ENCODE measurements at places on chromosomes 7 and 10. TPM values are rescaled to one million over a fixed set of nuclear protein-coding genes. Genes with fewer than 3 reads are reported as not detected.
A peak's percentile ranks its signal among the peaks of the same experiment; 100 is the strongest.

LEP gene
- total RNA-seq = 2.8 TPM

GRB10 gene
- total RNA-seq = 64.1 TPM

TMEM270 gene
- not detected for total RNA-seq

CLEC2L gene
- total RNA-seq = not detected

CYP2C9 gene
- total RNA-seq = not detected

LLCFC1 gene
- not detected for total RNA-seq

CYP26C1 gene
- total RNA-seq = under 0.01 TPM

MUC3A gene
- not detected for total RNA-seq

EPO gene
- total RNA-seq = not detected

DNA sequence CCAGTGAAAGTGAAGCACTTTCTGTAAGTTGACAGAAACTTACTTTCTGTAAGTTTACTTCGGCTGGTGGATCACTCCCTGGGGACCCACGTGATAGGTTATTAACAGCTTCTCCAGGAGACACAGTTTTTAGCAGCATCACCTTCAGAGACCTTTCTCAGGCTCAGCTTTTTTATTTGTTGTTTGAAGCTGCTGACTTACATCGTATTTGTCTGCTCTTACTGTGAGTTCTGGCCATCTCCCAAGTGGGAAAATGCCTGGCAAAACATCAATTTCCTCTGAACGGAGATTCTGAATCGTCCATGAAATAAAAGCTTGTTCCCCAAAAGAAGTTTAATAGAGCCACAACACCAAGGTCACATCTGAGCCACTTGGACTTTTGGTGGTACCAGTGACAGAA, 178.7 kb upstream of the PODXL start:
- no peaks in the 10 kb centered on the region for H3K4me1 ChIP-seq
- no peak overlapping the region for H3K27ac ChIP-seq
- DNase-seq = no peak
- no peaks in the 10 kb centered on the region for H3K27me3 ChIP-seq
- no peak overlapping the region for H3K4me3 ChIP-seq

DNA sequence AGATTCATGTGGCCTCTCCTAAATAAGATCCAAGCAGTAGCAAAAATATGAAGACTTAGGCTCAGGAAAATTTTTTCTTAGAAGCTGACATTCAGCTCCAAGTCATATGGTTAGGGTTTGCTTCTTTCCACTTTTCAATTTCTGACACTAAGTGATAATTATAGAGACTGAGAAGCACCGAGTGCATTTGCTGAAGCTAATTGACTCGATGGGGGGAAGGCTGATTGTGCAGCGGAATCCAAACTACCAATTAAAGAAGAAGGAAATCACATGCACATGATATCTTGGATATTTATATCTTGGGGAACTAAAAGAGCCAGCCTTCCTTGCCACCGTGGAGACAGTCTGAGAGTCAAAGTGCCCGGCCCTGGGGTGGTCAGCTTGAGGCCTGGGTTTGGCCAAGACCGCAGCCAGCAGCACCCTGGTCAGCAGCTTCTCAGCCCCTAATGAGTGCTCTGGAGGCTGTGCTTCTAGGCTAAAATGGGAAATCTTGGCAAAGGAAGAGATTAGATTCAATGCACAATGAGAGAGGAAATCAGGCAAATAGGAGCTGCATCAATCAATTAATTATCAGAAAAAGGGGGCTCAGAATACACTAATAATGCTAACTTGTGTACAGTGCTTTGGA, 589.3 kb downstream of the NRG3 start:
- no peak for DNase-seq
- no peak overlapping the region for H3K27ac ChIP-seq
- H3K27me3 ChIP-seq = no peaks in the 10 kb centered on the region
- no peak overlapping the region for H3K4me3 ChIP-seq

- no peaks in the 10 kb centered on the region for H3K27me3 ChIP-seq
- no peak overlapping the region for H3K4me3 ChIP-seq
- no peaks in the 10 kb centered on the region for H3K36me3 ChIP-seq
- no peaks in the 10 kb centered on the region for H3K4me1 ChIP-seq
Observed at GRCh38 chr7:70193514-70193913, 595.2 kb downstream of the AUTS2 start.

- no peaks in the 10 kb centered on the region for H3K4me1 ChIP-seq
- peaks cover 8% of the 10 kb centered on the region for H3K36me3 ChIP-seq
- no peak for DNase-seq
- no peak overlapping the region for H3K27ac ChIP-seq
- no peaks in the 10 kb centered on the region for H3K27me3 ChIP-seq
Observed at GRCh38 chr7:2220954-2221353, 11.8 kb downstream of the MAD1L1 start.

- DNase-seq = no peak
- no peak overlapping the region for H3K27ac ChIP-seq
- H3K4me3 ChIP-seq = no peak overlapping the region
- H3K36me3 ChIP-seq = peaks cover 17% of the 10 kb centered on the region
Observed at GRCh38 chr7:75884476-75884875, 5.6 kb downstream of the RHBDD2 start.

DNA sequence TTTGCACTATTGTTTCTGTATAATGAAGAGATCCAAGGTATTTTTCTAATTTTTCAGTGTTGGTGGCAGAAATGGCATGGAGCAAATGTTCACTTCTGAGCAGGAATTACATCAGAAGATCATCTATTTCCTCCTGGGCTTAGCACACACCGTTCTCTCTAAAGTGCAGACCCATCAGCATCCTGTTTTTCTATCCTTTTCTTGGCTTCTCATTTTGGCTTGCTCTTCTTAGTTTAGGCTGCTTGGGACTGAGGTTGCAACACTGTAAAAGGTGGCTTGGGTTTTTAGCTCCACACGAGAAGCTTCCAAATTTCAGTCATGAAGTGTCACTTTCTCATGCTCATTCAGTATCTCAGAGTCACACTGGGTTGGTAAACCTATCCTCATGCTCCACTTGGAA, 79.9 kb upstream of the SMIM30 start:
- H3K27ac ChIP-seq = no peak overlapping the region
- no peak for DNase-seq
- H3K36me3 ChIP-seq = no peaks in the 10 kb centered on the region
- no peak overlapping the region for H3K4me3 ChIP-seq

GRCh38 chr10:124739119-124739921, 4.9 kb downstream of the FAM53B start:
- H3K27me3 ChIP-seq = no peaks in the 10 kb centered on the region
- H3K27ac ChIP-seq = no peak overlapping the region
- no peak overlapping the region for H3K4me3 ChIP-seq
- H3K36me3 ChIP-seq = no peaks in the 10 kb centered on the region
- DNase-seq = no peak

DNA sequence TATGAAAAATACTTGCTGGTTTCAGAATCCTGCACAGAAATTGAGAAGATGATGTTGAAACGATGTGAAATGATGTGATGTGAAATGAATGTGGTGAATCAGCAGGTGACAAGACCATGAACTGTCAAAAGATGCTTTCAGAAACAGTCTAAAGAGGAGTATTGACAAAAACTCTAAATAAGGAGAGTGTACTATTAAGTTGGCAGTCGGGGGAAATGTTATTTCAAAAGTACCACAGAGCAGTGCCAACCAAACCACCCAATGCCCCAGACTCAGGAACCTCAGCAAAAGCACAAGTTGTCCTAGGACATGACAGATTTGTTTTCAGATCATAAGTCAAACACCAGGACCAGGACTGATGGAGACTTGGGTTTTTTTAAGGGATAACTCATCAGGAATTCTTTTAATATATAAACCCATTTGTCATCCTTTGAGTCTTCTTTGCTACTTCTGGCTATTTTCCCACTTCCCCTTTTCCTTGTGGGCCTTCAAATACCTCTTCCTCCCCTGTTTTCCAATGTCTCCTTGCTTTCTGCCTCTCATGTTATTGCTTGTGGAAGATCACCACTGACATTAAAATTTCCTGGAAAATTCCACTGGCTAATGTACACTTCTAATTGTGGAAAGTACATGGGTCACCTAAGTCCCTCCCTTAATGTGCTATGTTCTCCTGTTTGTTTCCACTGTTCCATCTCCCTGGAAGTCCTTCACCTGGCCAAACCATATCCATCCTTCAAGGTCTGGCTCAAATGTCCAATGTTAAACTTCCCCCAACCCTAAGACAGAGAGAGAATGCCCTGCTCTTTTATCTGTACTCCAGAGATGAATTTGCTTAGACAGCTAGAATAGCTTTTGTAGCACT, 10.2 kb upstream of the PPP1R3C start:
- H3K4me3 ChIP-seq = no peak overlapping the region
- peak; percentile 62 for DNase-seq
- H3K27me3 ChIP-seq = no peaks in the 10 kb centered on the region

DNA sequence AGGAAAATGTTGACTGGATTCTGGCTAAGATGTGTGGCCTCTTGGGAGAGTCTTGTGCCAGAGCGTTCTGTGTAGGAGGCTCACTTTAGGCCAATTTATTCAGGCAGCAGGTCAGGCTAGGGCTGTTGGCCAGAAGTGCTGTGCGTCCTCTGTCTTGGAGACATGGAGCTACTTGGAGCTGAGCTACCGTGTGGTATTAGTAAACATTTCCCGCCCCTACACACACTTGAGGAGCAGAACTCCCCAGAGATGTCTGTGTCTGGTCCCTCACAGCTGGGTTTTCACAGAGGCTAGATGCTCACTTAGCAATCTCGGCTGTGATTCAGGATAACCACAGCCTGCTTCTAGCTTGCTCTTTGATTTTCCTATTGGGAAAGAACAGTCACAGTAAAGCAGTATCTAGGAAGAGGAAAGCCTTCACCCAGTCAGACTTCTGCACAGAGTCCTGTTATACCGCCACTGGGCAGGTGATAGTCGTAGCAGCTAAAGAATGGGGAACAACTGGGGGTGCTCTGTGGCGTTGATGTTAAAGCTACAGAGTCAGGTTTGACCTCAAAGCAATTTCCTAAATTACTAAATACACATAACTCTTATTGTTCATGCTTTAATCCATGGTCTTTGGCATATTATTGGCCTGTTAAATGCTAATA, 86.7 kb downstream of the MDFIC start:
- no peaks in the 10 kb centered on the region for H3K27me3 ChIP-seq
- peak; percentile 76 for DNase-seq
- H3K4me1 ChIP-seq = peaks cover 8% of the 10 kb centered on the region
- no peak overlapping the region for H3K4me3 ChIP-seq
- H3K36me3 ChIP-seq = no peaks in the 10 kb centered on the region

DNA sequence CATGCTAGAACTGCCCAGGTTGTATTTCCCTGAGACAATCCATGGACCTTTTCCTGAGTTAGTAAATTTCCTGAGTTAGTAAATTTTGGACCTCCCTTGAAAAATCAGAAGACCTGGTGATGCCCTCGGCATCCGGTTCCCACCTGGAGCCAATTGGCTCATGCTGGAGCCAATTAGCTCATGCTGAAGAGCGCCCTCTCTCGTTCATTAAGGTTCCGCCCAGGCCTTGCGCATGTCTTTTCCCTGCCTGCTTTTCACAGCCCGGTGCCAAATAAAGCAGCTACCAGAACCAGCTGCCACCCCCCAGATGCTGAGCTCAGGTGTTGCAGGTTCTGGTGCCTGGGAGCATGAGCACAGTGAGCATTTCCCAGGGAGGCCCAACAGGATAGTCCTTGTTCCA, 96.2 kb downstream of the APBB1IP start:
- no peaks in the 10 kb centered on the region for H3K36me3 ChIP-seq
- H3K4me3 ChIP-seq = no peak overlapping the region
- H3K4me1 ChIP-seq = no peaks in the 10 kb centered on the region

- H3K36me3 ChIP-seq = no peaks in the 10 kb centered on the region
- no peaks in the 10 kb centered on the region for H3K27me3 ChIP-seq
- H3K4me1 ChIP-seq = no peaks in the 10 kb centered on the region
- no peak overlapping the region for H3K4me3 ChIP-seq
- DNase-seq = no peak
- no peak overlapping the region for H3K27ac ChIP-seq
Observed at GRCh38 chr10:118971187-118971586, 58.3 kb upstream of the NANOS1 start.

GRCh38 chr7:101287032-101287431, 34.6 kb downstream of the IFT22 start:
- peaks cover 7% of the 10 kb centered on the region for H3K27me3 ChIP-seq
- no peak overlapping the region for H3K27ac ChIP-seq
- no peaks in the 10 kb centered on the region for H3K36me3 ChIP-seq
- no peak for DNase-seq
- H3K4me1 ChIP-seq = no peaks in the 10 kb centered on the region
- no peak overlapping the region for H3K4me3 ChIP-seq

- H3K36me3 ChIP-seq = no peaks in the 10 kb centered on the region
- H3K27me3 ChIP-seq = no peaks in the 10 kb centered on the region
- DNase-seq = no peak
- no peak overlapping the region for H3K27ac ChIP-seq
Observed at GRCh38 chr10:104437226-104437625, 83.6 kb downstream of the CFAP58 start.

- H3K36me3 ChIP-seq = no peaks in the 10 kb centered on the region
- H3K27ac ChIP-seq = no peak overlapping the region
- no peaks in the 10 kb centered on the region for H3K4me1 ChIP-seq
- DNase-seq = peak; percentile 18
Observed at GRCh38 chr7:156607332-156608172, 33.0 kb upstream of the RNF32 start.

- H3K4me1 ChIP-seq = no peaks in the 10 kb centered on the region
- H3K27ac ChIP-seq = no peak overlapping the region
- DNase-seq = no peak
- no peaks in the 10 kb centered on the region for H3K27me3 ChIP-seq
- H3K4me3 ChIP-seq = no peak overlapping the region
Observed at GRCh38 chr10:133544506-133544905, 17.3 kb downstream of the CYP2E1 start.

GRCh38 chr7:18175801-18176450, 148.3 kb upstream of the PRPS1L1 start:
- no peak for DNase-seq
- no peak overlapping the region for H3K27ac ChIP-seq
- H3K27me3 ChIP-seq = no peaks in the 10 kb centered on the region
- H3K36me3 ChIP-seq = no peaks in the 10 kb centered on the region
- no peaks in the 10 kb centered on the region for H3K4me1 ChIP-seq
- H3K4me3 ChIP-seq = no peak overlapping the region

GRCh38 chr10:3584926-3585784, 199.9 kb downstream of the KLF6 start:
- no peak overlapping the region for H3K27ac ChIP-seq
- DNase-seq = no peak
- H3K36me3 ChIP-seq = no peaks in the 10 kb centered on the region
- H3K27me3 ChIP-seq = no peaks in the 10 kb centered on the region
- no peak overlapping the region for H3K4me3 ChIP-seq

DNA sequence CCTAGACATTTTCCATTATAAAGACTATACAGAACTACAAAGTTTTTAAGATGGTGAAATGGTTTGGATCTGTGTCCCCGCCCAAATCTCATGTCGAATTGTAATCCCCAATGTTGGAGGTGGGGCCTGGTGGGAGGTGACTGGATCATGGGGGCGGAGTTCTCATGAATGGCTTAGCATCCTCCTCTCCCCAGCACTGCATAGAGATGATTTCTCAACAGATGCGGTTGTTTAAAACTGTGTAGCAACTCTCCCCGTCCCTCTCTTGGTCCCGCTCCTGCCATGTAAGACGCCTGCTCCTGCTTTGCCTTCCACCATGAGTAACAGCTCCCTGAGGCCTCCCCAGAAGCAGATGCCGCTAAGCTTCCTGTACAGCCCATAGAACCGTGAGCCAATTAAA, 1.6 kb downstream of the FAM133B start:
- DNase-seq = no peak
- H3K27me3 ChIP-seq = no peaks in the 10 kb centered on the region
- H3K4me3 ChIP-seq = peak overlapping the region; percentile 83
- H3K27ac ChIP-seq = no peak overlapping the region
- H3K4me1 ChIP-seq = peaks cover 7% of the 10 kb centered on the region

GRCh38 chr10:73759512-73760115, 15.4 kb downstream of the SEC24C start:
- H3K27ac ChIP-seq = no peak overlapping the region
- H3K27me3 ChIP-seq = no peaks in the 10 kb centered on the region
- no peak for DNase-seq
- H3K4me3 ChIP-seq = no peak overlapping the region
- H3K36me3 ChIP-seq = peaks cover 14% of the 10 kb centered on the region
- no peaks in the 10 kb centered on the region for H3K4me1 ChIP-seq

Data from fibroblast of lung (primary cell).